Dermis blood vessel endothelial cell (primary cell): ENCODE measurements at places on chromosomes 2 and 18. TPM values are rescaled to one million over a fixed set of nuclear protein-coding genes. Genes with fewer than 3 reads are reported as not detected.

DNA sequence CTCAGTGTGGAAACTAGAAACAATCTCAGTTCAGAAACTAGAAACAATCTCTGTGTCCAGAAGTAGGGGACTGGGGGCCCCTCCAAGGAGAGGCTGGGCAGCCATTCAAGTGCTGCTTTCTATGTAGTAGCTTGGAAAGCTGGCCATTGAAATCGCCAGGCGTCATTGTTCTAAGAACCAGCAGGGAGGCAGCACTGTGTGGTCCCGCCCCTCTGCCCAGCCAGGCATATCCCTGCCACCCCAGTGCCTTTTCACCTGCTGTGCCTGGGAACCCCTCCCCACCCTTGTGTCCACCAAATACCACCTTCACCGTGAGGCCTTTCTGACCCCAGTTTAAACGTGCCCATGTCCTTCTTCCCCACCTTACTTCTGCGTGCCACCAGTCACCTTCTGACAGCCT is 221.6 kb downstream of the GBX2 start:
- DNase-seq: no peak

GRCh38 chr18:35753306-35753910 is 171.9 kb downstream of the GALNT1 start:
- DNase-seq: no peak

DNA sequence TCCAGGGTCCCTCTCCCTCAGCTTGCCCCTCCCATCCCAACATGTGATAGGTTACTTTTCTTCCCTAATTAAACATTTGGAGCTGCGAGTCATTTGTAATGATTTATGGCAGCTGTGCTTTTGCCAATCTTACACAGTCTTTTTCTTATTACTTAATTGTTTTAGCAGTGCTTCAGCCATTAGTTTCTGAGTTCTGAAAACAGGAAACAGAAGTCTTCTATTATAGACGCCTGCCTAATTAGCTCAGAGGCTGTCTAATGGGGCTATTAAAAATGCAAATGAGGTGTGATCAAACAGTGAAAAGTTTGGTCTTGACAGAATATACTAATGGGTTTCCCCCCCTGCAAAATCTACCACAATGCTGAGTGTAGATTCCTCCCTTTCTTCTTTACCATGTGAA is 388.3 kb upstream of the CELF4 start:
- no peak for DNase-seq

FEV gene
- total RNA-seq: not detected in 2 replicates

GRCh38 chr2:31654241-31654640 is 73.5 kb upstream of the SRD5A2 start:
- DNase-seq: no peak

GRCh38 chr2:48272199-48272598 is 257.8 kb upstream of the STON1 start:
- no peak for DNase-seq

DNA sequence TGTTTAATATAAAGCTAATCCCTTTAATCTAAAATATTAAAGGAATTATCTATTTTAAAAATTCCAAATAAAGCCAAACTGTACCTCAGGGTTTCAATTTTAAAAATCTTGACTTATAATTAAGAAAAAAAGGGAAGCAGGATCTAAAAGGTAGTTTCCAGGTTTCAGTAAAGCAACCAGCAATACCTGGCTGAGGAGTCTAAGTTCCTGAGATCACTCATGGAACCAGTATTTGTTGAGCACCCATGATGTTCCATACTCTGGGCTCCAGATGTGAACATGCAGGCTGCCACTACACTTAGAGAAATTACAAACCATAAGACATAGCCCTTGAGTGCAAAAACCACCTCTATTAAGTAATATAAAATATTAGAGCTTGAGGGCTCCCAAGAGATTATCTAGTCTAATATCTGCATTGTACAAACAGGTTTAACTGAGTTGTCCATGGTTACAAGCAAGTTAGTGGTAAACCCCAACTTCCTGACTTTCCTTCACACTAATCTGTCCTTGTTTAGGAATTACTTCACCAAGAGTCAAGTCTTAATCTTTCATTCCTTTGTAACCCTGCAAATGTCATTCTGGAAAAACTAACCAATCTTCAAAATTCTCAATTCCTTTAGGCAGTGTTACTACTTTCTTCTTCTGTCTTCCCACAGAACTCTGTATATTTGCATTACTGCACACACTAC is 49.2 kb downstream of the CLASP1 start:
- DNase-seq: no peak

APOB gene
- under 0.01 and 0.09 TPM in 2 replicates for total RNA-seq

DNA sequence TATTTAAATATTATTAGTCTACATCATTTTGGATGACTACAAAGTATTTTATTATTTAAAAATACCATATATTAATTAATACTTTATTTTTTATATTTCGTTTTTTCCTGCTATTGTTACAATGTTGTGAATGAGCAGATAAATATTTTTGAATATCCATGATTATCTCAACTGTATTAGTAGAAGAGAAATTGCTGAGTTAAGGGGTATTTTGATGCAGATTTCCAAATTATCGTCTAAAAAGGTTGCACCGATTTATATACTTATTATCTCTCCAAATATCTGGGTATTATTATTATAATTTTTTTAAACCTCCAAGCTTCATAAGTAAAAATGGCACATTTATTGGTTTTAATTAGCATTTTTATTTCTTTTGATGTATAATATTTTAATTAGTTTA is 8.9 kb upstream of the IL1RL1 start:
- no peak for DNase-seq
